ENCODE measurements at places on chromosomes 7 and 10.

- no peak for DNase-seq
Measured at GRCh38 chr10:4887501-4887900, 61.5 kb downstream of the AKR1E2 start.

- DNase-seq: no peak
Measured at GRCh38 chr10:16570731-16571130, 49.1 kb upstream of the C1QL3 start.

DNA sequence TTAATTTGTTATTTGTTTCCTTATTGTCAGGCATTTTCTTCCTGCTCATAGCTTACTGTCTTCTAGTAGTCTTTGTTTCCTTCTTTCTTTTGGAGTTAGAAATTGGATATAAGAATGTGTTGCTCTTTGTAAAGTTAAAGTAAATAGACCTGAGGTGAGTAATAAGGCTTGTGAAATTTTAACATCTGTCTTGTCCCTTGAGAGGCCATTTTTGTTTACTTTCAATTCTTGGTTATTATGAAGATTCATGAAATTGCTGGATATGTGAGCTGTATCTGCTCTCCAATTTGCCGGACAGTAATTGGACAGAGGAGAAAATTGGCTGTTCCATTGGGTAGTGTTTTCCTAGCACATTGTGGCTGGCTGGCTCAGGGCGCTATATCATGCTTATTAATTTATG, 260.7 kb downstream of the EXOC4 start:
- no peak for DNase-seq

DNA sequence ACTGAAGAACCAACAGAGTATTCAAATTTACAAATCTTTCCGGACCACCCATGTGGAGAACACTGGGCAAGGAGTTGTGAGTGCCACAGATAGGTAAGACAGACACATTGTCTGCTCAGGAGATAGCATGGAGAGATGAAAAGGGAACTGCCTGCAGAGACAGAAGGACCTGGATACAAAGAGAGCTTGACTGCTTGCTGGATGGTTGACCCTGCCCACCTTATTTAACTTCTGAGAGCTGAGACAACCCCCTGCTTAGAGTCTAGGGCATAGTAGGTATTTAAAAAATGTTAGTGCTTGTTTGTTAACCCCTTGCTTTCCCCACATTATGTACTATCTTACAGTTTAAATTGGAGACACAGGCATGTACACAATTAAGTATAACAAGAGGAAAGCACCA, 314.1 kb downstream of the THSD7A start:
- no peak for DNase-seq

- no peak for DNase-seq
Measured at GRCh38 chr7:88106434-88106833, 113.4 kb downstream of the SRI start.

GRCh38 chr10:113590581-113590980, 37.7 kb downstream of the HABP2 start:
- DNase-seq: no peak

DNA sequence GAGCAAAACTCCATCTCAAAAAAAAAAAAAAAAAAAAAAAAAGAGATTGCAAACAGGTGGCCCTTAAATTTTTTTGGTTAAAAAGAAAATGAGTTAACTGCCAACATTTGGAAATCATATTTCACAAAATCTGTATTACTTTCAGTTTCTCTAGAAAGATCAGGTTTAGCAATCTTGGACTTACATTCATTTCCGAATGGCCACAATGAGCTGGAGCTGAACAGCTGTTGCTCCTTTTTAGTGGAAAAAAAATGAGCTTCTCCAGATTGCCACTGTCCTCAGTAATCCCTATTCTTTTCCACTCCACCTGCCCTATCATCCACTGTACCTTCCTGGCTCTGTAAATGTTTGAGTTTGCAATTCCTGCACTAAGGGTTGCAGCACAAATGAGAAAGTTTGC, 43.6 kb downstream of the RAB11FIP2 start:
- no peak for DNase-seq

DNA sequence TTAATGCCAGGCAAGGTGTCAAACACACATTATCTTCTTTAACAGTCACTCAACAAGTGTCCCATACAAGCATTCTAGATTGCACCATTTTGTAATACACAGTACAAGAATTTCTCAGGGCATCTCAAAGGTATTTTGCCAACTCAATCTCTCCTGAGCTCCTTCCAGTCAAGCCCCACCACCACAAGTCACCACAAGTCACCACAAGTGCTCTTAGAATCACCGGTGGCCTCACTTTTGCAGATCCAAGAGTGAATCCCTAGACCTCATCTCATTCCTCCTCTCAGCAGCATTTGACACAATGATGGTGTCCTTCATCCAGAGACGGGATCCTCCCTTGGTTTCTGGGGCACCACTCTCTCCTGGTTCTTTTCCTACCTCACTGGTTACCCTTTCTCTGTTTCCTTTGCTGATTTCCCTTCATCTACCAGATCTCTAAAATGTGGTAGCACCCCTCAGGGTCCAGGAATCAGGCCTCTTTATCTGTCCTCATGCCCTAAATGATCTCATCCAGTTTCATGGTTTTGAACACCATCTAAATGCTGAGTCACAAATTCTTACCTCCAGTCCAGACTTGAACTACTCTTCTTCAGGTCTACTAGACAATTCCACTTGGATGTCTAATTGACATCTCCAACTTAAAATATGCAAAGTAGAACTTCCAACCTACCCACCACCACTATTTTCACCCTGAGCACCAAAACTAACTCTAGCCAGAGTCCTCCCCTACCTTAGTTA, 26.9 kb downstream of the VPS41 start:
- DNase-seq: no peak

GRCh38 chr10:119131512-119132240, 27.8 kb downstream of the DENND10 start:
- DNase-seq: no peak

DNA sequence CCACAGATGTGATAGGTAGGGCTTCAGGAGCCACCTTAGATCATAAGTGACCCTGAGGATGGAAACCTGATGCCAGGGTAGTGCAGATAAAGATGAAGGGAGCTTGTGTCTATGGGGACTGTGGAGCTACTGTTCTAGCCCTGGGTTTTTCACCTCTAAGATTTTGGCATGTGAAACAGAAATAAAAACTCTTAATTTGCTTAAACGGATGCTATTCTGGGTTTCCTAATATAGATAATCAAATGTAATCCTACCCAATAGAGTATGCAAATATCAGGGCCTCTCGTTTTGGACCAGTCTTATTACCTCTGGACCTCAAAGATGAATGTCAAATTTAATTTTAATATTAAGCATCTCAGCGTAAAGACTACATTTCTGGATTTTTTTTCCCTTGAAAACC, 49.3 kb downstream of the ABCB4 start:
- DNase-seq: no peak

- DNase-seq: no peak
Measured at GRCh38 chr7:90797596-90797995, 201.5 kb downstream of the CDK14 start.

- no peak for DNase-seq
Measured at GRCh38 chr10:93746844-93747284, 10.9 kb upstream of the LGI1 start.

- DNase-seq: no peak
Measured at GRCh38 chr7:5598769-5599371, 175.2 kb upstream of the TNRC18 start.

DNA sequence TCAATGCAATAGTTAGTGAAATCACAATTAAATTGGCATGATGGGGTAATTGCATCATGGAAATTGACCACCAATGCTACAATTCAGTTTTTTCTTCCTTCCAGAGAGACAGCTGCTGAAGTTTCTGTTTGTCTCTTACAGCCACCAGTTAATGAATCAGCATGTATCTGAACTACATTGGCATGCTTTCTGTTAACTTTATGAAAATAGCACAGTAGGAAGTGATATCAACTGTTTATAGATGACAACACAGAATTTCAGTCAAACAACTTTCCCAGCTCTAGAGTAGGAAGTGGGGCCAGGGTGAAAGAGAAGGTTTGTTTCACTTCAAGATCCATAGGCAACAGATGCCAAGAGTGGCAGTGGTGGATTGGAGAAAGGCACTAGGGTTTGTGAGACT, 339.6 kb upstream of the VWC2 start:
- DNase-seq: no peak

GRCh38 chr7:70298780-70299471, 700.7 kb downstream of the AUTS2 start:
- DNase-seq: no peak

DNA sequence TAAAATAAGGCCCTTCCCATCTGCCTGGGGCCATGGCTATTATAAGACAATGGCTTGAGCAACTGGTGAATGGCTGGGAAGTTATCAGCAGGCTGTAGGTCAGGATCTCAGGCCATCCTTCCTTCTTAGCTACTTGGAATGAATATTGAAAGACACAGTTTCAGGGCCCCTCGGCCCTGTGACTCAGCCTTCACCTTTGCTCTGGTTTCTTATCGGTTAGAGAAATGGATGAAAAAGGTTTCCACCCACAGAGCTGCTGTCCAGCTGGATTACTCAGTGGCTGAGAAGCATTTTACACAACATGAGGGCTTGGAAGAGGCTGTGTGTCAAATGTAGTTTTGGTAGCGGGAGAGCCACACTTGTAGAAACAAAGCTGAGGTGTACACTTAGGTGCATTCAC, 9.4 kb downstream of the ACSL5 start:
- DNase-seq: no peak

DNA sequence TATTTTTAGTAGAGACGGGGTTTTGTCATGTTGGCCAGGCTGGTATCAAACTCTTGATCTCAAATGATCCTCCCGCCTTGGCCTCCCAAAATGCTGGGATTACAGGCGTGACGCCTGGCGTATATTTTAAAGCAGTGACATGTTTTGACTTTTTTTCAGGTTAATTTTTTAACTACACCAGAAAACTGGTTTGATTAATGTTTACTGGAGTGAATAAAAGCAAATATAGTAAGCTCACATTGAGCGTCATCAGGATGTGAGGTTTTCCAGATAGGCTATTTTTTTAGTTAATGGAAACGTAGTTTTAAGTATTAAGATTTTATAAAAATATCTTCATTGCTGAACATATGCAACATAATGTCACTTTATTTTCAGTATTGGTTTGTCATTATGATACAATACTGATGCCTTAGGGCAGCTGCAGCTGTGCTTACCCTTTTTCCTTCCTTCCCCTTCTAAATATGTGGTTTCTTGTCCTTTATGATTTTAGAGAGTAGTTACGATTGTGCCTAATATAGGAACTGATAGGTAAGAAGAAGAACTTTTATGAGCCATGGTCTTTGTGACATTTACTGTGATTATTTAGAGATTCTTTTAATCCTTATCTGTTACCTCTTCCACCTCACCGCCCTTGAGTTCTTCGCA, 37.3 kb downstream of the TMEM60 start:
- no peak for DNase-seq

DNA sequence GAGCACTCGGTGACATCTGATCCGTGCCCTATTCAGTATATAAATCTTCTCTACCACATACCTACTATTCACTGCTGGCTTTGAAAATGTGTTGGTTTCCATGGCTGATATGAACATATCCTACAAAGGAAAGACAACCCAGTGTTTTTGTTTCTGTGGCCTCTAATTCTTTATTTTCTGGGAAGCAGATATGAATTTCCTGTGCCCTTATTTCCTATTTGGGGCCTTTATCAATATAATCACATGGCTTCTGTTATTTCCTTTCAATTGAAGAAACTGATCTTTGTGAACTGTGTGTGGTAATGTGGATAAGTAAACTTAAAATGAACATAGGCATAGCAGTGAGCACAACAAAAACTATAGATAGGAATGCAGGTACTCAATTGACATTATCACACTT, 10.6 kb downstream of the CCNJ start:
- no peak for DNase-seq

DNA sequence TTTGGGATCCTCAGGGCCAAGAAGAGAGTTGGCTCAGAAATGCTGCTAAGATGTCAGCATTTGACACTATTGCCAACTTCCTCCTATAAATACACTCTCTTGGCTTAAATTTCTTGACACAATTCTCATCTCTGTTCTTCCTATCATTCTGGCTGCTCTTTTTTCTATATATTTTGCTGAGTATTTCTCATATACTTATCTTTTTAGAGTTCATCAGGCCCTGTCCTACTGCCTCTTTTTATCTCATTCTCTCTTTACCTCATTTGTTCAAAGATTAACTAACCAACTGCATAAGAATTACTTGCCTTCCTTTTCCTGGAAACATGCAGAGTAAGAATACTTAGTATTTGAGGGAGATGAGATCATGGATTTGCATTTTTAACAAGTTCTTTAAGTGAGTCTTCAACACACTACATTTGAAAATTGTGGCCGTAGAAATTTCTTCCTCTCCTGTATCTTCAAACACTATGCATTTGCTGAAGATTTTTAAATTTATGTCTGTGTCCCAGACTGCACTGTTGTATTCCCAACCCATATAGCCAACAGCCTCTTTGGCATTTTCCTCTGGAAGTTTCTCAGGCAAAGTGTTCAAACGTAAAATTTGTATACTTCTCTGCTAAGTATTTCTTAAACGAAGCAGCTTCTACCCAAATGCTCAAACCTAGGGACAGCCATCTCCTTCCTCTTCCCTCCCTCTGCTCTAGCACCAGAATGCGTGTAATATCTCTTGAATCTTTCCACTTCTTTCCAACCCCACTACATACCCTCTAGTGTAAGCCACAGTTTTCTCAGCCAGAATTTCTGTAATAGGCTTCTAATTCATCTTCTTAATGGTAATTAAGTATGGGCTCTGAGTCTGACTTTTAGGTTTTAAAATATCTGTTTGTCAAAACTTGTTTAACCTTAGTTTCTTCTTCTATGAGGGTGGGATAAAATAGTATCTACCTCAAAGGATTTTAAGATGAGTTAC, 35.5 kb downstream of the ARL4A start:
- no peak for DNase-seq

GRCh38 chr10:35006836-35007235, 83.3 kb downstream of the CUL2 start:
- DNase-seq: no peak

GRCh38 chr10:32906595-32906994, 51.4 kb downstream of the ITGB1 start:
- DNase-seq: no peak

GRCh38 chr10:11326241-11326640, 285.2 kb downstream of the USP6NL start:
- no peak for DNase-seq

- peak; percentile 64 for DNase-seq
Measured at GRCh38 chr7:105808703-105809590, 67.5 kb downstream of the ATXN7L1 start.

DNA sequence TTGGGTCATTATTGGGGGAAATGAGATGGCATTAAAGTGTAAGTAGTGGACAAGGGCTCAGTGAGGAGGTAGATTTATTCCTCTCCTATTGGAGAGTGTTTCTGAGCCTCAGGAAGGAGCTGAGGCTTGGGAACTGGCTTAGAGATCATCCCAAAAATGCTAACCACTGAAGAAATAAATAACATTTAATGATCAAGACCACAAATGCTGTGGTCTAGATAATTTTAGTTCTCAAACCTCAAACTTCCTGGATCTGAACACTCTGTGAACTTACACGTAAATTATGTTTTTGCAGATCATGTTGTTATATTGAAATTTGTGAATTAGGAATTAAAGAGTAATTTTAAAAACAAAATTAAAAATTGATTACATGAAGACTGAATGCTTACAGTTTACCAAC, 27.3 kb downstream of the MDFIC start:
- no peak for DNase-seq

Measured in stimulated activated CD4-positive, alpha-beta T cell treated with anti-CD3 and anti-CD28 coated beads, TNF-alpha, amount 100 ng/mL, for 4 hours (primary cell).